ENCODE measurements at places on chromosomes 1 and 21.

DNA sequence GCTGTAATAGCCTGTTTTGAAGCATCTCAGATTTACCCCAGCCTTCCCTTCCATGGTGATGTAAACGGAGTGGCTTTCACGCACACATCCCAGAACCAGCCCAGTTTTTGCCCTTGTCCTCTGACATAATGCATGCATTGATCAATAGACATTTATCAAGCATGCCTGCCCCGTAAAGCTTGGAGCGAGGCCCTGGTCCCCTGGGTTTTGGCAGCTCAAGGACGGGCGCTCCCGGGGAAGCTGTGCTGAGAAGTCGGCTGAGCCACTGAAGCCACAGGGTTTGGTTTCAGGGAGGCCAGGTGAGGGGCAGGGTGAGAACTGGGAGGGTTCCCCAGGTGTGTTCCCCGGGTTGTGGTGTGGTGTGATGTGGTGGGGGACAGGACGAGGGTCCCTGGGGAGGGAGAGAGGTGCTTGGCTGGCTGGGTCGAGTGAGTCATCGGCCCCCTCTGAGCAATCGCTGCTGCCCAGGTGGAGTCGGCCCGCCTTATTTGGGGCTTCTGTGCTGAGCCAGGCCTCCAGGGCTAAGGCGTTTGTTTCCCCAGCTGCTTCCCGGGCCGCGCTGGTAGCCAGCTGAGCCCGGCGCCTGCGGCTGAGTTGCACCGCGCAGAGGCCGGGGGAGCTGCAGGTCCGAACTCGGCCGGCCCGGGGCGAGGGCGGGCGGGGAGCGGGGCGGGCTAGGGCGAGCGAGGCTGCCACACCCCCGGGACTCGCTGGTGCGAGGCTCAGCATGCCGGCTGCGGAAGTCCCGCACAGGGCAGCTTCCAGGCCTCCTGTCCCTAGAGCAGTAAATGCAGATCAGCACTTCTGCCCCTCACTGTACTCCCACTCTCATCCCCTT, 23.6 kb downstream of the ATP2B4 start:
- no peak for DNase-seq

GRCh38 chr1:237712082-237712481, 178.6 kb downstream of the ZP4 start:
- no peak for DNase-seq

GRCh38 chr21:44907966-44908895, 12.5 kb downstream of the ITGB2 start:
- no peak for DNase-seq

- no peak for DNase-seq
Measured at GRCh38 chr1:202216691-202217090, 23.1 kb downstream of the LGR6 start.

- no peak for DNase-seq
Measured at GRCh38 chr1:113136476-113136875, 63.5 kb downstream of the LRIG2 start.
